Panc1 (cell line): ENCODE measurements at places on chromosomes 6 and 20.

DNA sequence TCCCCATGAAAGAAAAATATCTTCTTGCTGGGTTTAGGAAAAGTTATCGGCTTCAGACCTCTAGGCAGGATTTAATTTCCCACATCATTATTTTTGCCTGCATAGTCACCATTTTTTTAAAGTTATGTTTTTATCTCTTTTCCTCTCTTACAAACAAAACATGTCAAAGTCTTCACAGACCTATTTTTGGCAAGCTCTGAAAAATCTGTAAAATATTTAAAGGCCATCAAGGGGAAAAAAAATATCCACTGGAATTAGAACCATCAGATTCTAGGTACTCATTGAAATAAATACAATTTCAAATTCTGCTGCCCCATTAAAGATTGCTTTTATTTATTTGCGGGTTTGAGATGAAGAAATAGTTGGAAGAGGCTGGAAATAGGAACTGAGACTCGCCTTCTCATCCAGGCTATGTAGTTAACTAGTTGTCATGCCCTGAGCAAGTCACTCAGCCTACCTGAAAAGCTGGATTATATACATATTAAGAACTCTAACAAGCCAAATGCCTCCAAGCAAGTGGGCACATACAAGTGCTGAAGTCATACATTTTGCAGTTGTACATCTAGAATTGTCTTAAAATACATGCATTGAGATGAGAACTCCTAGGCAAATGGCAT lies 101.7 kb upstream of the SASH1 start:
- no peak for DNase-seq

- no peak for DNase-seq
Observed at GRCh38 chr6:105364243-105364642, 38.6 kb downstream of the PREP start.

GRCh38 chr6:154478701-154479060 lies 31.8 kb downstream of the CNKSR3 start:
- no peak for DNase-seq

- DNase-seq, result no peak
Observed at GRCh38 chr6:225907-226306, 66.4 kb upstream of the DUSP22 start.

DNA sequence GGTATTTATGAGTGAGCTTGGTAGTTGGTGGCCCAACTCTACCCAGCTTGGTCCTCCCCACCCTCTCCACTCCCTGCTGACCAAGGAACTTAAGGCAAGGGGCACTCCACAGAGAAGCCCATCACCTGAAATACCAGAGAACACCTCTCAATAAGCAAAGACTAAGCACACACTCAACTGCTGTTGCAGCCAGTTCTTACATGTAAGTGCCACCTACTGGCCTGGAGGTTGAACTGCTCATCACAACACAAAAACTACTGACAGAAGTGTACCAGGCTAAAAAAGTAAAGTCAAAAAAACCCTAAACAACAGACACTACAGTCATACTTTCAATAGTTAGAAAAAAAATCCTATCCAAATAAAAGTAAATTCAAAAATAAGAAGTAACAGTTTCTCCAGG lies 146.2 kb downstream of the FAM83B start:
- DNase-seq, result no peak
